ENCODE measurements at places on chromosomes 1 and 21.
A peak's percentile ranks its signal among the peaks of the same experiment; 100 is the strongest.

GRCh38 chr1:161763522-161764098 lies 2.5 kb upstream of the ATF6 start:
- no peak for DNase-seq

- no peak for DNase-seq
Measured at GRCh38 chr21:14886001-14886400, 178.8 kb downstream of the NRIP1 start.

GRCh38 chr21:22885614-22886013 lies 1887.4 kb downstream of the NCAM2 start:
- DNase-seq: no peak

- no peak for DNase-seq
Measured at GRCh38 chr1:92315766-92316599, 17.1 kb downstream of the RPAP2 start.

- peak; percentile 33 for DNase-seq
Measured at GRCh38 chr1:168643152-168643551, 66.7 kb downstream of the XCL1 start.

- no peak for DNase-seq
Measured at GRCh38 chr1:118104951-118105350, 80.1 kb downstream of the SPAG17 start.

- DNase-seq: no peak
Measured at GRCh38 chr21:33308586-33309490, 15.9 kb upstream of the IFNAR1 start.

- DNase-seq: no peak
Measured at GRCh38 chr1:177913762-177914540, 55.9 kb downstream of the SEC16B start.

GRCh38 chr1:205748403-205749233 lies 1.4 kb downstream of the NUCKS1 start:
- peak; percentile 38 for DNase-seq

DNA sequence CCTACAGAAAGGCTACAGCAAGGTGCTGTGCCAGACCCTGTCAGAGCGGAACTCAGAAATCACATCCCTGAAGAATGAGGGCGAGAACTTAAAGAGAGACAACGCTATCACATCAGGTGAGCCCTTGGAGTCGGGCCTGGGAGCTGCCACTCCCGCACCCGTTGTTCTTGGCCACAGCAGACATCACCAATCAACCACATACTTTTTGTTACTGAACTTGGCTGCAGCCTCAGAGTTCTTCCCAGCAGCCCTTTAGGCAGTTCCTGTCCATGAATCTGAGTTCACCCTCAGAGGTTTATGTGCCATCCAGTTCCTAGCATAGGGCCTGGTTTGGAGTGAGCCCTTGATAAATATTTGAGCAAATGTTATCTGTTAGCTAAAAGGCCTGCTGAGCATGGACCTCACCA lies 61.6 kb downstream of the FHAD1 start:
- no peak for DNase-seq

DNA sequence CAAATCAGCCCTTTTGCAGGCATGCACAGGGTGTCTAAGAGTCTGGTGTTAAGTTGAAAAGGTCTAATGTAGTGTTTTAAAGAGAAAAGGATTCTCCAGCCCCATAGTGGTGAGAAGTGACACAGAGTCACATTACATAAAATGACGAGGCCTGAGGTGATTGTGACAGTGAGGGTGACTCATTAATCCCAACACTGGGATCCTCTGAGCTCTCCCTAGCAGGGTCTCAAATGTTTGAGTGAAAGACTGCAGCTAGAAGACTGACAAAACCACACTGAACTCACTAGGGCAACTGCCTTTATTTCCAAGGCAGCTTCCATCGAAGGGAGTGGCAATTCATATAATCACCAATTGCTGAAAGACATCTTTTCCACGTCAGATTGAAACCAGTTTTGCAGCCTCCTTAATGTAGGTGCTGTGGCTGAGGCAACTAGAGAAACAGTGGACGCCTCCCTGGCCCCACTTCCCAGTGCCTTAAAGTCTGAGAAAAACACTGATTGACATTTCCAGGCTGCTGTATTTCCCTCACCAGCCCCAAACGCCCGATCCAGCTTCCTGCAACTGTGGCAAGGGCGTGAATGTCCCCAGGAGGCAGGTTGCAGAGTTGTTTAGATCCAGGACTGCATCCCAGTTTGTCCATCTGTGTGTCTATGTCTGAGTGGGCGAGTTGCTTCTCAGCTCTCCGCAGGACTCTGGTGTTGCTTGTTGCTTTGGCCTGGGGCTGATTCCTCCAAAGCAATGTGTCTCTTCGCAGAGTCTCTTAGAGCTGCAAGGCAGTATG lies 81.4 kb downstream of the RUNX1 start:
- DNase-seq: no peak

DNA sequence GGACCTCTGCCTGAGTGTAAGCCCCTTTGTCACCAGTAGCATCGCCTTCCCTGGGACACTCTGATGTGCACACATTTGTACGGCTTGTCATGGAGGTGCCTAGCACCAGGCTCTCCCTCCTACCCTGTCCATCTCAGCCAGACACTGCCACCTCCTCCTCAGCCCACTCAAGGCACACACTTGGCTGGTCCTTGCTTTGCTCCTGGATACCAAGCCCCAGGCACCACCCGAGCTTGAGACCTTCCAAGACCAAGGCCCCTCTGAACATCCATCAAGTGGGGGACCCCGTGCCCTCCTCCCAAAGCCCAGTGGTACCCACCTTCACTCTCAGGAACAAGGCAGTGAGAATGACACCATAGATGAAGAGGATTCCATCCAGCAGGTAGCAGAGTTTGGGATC lies 78.0 kb downstream of the CD247 start:
- DNase-seq: no peak
